ENCODE measurements at places on chromosomes 4 and X. TPM values are rescaled to one million over a fixed set of nuclear protein-coding genes. Genes with fewer than 3 reads are reported as not detected.

- DNase-seq: no peak
These were observed 94.1 kb upstream of the GALNT7 start for GRCh38 chr4:173074501-173074946.

- no peak for DNase-seq
These were observed 816.1 kb upstream of the IGFBP7 start for GRCh38 chr4:57926311-57926710.

GRCh38 chr4:158914218-158914617, 145.4 kb downstream of the FNIP2 start:
- no peak for DNase-seq

- DNase-seq: no peak
These were observed 39.5 kb upstream of the TMEM154 start for GRCh38 chr4:152719291-152719690.

CT55 gene
- not detected for total RNA-seq
